SK-N-SH (cell line): ENCODE measurements at places on chromosomes 16 and 17. TPM values are rescaled to one million over a fixed set of nuclear protein-coding genes. Genes with fewer than 3 reads are reported as not detected.

RHBDF1 gene
- polyA plus RNA-seq: 49.1 and 54.1 TPM in 2 replicates

PDE6G gene
- 4.4 and 5.0 TPM in 2 replicates for polyA plus RNA-seq

ABCA10 gene
- 0.07 and 0.11 TPM in 2 replicates for polyA plus RNA-seq

CACNG5 gene
- polyA plus RNA-seq: 0.10 and 0.23 TPM in 2 replicates

COQ9 gene
- 81.2 and 104 TPM in 2 replicates for polyA plus RNA-seq

CX3CL1 gene
- 5.8 and 6.8 TPM in 2 replicates for polyA plus RNA-seq

KRT31 gene
- 0.03 TPM in 1 of 2 replicates, not detected in the other for polyA plus RNA-seq

DNA sequence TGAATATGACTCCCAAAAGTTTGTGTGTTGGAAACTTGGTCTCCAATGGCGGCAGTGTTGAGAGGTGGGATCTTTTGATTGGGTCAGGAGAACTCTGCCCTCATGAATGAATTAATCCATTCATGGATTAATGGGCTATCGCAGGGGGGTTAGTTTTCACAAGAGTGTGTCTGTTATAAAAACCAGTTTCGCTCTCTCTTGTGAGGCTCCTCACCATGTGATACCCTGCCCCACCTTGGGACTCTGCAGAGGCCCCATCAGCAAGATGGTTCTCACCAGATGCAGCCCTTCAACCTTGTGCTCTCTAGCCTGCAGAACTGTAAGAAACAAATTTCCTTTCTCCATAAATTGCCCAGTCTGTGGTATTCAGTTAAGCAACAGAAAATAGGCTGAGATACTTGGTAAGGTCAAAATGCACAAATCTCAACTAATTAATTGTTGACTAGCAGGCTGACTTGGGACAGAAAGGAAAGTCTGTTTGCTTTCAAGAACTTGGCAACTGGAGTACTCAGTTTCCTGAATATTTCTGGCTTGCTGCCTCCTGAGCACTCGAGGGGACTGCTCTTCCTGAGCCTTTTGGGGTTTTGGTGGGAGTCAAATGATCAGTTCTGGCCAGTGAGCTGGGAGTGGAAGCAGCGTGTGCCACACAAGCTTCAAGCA lies 13.8 kb upstream of the CCL17 start:
- no peak overlapping the region for H3K27ac ChIP-seq
- no peaks in the 10 kb centered on the region for H3K27me3 ChIP-seq
- H3K36me3 ChIP-seq: no peaks in the 10 kb centered on the region
- H3K4me3 ChIP-seq: no peak overlapping the region

DNA sequence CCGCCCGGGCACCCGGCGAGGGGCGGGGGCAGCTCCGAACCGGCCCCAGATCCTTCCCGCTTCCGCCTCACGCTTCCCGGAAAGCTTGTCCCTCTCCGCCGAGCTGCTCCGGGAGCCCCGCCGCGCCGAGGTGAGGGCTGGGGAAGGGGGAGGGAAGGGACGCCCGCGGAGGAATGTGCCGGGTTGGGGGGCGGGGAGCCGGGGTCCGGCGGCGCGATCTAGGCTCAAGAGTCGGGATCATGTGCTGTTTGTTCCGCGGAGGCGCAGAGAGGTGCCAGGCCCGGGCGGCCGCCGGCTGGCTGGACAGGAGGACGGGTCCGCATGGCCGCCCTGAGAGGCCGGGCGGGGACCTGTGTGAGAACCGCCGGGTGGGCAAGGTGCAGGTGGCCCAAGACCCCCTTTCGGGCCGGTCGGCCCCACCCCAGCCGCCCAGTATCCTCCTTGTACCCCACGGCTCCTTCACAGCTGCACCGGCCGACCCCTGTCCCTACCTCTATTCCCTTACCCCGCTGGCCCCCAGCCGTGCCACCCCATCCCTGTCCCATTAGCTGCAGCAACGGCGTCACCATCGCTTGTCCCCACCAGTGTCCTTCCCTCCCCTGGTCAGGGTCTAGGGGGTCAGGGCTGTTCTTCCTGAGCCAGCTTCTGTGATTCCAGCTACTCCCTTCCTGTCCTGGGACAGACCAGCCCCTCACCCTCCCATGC lies 429 bp downstream of the KIF1C start:
- H3K4me3 ChIP-seq: peak overlapping the region; percentile 99
- peaks cover 24% of the 10 kb centered on the region; the same call in 1 of the 2 replicates for H3K4me1 ChIP-seq
- peak; percentile 67 for DNase-seq
- H3K36me3 ChIP-seq: peaks cover 20% of the 10 kb centered on the region; the same call in 1 of the 2 replicates
- H3K27ac ChIP-seq: peak overlapping the region; percentile 69
- no peaks in the 10 kb centered on the region for H3K27me3 ChIP-seq

GRCh38 chr17:32722733-32723132 lies 154.2 kb downstream of the MYO1D start:
- no peak for DNase-seq
- H3K4me1 ChIP-seq: no peaks in the 10 kb centered on the region
- no peaks in the 10 kb centered on the region for H3K27me3 ChIP-seq
- H3K4me3 ChIP-seq: no peak overlapping the region
- no peak overlapping the region for H3K27ac ChIP-seq
- peaks cover 35% of the 10 kb centered on the region for H3K36me3 ChIP-seq

DNA sequence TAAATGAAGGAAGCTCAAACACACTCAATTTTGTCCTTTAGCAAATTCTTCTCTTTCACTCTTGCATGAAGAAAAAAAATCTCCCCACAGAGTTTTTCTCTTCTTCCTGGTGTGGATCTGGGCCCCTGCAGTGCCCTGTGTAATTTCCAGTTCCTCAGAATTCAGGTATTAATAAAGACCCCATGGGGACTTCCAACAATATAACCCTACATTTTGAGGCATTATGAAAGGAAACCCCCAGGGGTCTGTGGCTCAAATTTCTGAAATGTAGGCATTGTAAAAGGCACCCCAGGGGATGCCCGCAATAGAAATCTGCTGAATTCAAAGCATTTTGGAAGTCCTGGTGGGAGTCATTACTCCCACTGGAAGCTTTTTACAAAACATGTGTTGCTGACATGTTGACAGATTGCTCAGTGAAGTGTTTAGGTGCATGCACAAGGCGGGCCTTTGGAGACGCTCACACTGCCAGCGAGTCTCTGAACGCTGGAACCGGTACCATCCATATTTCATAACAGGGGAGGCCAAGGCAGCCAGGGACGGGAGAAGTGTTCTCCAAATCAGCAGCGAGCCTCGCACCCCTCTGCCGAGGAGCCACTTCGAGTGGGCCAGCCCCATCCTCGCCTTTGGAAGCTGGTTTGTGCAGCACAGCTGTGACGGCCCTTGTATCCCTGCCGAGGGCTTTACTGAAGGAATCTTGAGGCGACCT lies 154.0 kb downstream of the ZNF423 start:
- no peak for DNase-seq
- no peaks in the 10 kb centered on the region for H3K27me3 ChIP-seq
- H3K27ac ChIP-seq: peak overlapping the region; percentile 47
- peaks cover 74% of the 10 kb centered on the region for H3K4me1 ChIP-seq

DNA sequence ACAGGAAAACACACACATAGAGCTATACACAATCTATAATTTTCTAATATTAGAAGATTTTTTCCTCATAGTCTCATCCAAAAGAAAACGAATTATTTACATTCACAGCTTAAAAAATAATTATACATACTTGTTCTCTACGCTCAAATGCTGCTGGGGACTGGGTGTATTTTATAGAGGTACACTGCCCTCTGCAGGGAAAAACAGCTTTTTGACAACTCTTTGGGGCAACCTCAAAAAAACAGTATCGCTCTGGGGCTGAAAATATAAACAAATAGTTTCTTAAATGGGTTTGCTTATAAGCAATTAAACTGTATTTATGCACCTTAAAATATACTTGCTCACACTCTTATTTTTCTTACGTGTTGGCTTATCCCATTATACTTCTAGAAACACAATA lies 261.8 kb upstream of the PSMD7 start:
- H3K4me1 ChIP-seq: no peaks in the 10 kb centered on the region
- H3K36me3 ChIP-seq: no peaks in the 10 kb centered on the region

DNA sequence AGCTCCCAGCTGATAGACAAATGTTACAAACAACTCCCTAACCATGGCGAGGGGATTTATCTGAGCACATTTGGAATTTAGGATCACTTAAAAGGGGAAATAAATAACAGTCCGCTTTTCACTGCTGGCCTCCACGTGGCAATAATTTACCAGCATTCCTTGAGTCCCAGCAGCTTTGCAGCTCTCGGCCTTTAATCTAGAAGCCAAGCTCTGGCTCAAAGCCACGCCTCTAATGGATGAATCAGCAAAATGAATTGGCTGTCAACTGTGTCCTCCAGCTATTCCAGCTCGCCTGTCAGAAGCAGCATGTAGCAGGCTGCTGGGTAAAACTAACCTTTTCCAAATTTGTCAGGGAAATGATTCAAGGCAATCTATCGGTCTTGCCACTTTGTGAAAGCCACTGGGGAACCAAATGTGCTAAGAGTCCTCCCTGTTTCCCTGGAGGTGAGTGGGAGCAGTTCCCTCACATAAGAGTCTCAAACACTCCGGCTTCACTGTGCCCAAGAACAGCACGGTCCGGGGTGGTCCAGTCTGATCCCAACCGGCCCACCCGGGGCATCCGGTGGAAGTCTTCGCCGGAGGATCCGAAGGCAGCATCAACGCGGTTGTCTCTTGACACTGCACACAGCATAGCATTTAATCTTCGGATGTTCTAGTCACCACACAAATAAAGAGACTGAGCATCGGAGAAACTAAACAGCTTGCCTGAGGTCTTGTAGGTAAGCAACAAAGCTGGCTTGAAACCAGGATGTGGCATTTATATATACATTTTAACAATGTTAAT lies 143.3 kb downstream of the PARN start:
- peak overlapping the region; percentile 31; the same call in 1 of the 2 replicates for H3K4me3 ChIP-seq
- peaks cover 22% of the 10 kb centered on the region for H3K4me1 ChIP-seq
- peak overlapping the region; percentile 68; the same call in 1 of the 2 replicates for H3K27ac ChIP-seq
- H3K27me3 ChIP-seq: no peaks in the 10 kb centered on the region
- peak; percentile 68 for DNase-seq

GRCh38 chr17:3985846-3986245 lies 21.6 kb upstream of the ATP2A3 start:
- H3K27ac ChIP-seq: no peak overlapping the region
- no peaks in the 10 kb centered on the region for H3K27me3 ChIP-seq
- H3K4me3 ChIP-seq: no peak overlapping the region
- no peaks in the 10 kb centered on the region for H3K36me3 ChIP-seq
- H3K4me1 ChIP-seq: no peaks in the 10 kb centered on the region; the same call in 1 of the 2 replicates
- DNase-seq: peak; percentile 16
